Forelimb muscle (tissue), 1 donor: ENCODE measurements at places on chromosomes 6 and 20.

DNA sequence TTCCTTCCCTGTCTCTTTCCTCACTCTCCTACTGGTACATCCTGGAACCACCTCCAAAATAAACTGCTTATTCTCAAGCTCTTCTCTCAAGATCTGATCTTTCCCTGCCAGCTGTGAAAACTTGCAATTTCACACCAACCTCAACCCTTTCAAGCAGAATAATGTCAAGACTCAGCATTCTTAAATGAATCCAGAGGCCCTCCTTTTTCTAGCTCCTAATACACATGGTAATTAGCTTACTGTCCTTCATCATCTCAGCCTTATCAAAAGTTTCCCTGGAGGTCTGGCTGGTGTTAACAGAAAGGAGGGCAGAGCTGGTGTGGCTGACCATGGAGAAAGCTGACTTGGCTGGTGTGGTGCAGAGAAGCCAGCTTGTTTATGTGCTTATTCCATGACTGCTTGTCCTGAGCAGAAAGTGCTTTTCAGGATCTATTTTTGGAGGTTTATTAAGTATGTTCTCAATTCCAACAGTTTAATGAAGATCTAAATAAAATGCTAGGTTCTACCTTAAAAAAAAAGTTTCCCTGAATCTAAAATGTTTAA lies 50.5 kb downstream of the CFAP61 start:
- DNase-seq, result no peak

GRCh38 chr6:38713812-38714211 lies 1.3 kb upstream of the DNAH8 start:
- DNase-seq, result no peak

DNA sequence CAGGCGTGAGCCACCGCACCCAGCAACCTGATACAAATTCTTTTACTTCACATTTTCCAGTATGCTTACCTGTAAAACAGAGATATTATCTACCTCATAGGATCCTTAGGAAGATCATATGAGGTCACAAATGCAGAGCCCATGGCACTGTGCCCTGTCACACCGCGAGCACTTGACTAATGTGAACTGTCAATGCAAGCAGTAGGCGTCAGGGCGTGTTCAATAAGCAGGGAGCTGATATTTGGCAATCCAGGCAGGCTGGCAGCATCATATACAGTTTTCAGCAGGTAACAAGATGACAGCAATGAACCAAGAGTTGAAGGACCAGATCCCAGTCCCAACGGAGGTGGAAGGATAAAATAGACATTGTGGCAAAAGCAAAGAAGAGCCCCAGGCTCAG lies 14.6 kb upstream of the ARID1B start:
- DNase-seq, result no peak

DNA sequence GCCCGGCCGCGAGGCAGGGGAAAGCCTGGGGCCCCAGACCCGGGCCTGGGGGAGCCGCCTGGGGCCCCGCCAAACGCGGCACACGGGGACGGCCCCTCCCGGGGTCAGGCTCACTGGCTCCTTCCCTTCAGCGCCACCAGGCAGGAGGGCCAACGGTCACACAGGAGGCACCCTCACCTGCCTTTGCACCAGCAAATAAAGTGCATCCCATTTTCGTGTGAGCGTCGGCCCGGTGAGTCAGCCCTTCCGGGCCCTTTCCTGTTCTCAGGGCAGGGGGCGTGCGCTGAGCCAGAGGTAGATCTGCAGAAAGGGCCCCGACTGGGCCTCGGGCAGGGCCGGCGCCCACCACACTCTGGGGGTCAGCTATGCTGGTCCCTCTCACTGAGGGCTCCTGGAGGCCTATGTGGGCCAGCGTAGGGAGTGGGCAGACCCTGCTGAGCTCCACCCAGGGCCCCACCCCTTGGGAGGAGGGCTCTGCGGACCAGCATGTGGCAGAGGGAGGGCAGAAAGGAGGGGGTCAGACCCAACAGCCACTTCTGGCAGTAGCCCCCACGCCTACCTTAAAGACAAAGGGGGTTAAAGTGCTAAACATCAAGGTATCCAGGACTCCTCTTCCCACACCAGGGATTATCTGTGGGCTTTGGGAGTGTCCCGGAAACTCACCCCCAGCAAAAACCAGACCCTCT lies 931 bp upstream of the UCKL1 start:
- DNase-seq, result no peak

DNA sequence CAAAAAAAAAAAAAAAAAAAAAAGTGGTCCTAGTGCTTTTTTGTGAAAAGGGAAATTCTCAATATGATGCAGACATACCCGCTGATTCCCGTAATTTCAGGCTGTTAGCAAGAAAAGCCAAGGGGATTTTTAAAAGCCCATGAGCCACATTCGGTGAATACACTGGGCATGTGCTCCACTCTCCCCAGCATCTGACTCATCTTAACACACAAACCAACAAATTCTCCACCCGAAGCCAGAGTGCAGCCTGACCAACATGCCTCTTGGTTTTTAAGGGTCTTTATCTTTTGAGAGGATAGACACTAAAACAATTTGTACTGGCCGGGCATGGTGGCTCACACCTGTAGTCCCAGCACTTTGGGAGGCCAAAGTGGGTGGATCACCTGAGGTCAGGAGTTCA lies 45.5 kb upstream of the CD83 start:
- DNase-seq, result no peak
